ENCODE measurements at places on chromosomes 7 and 10. TPM values are rescaled to one million over a fixed set of nuclear protein-coding genes. Genes with fewer than 3 reads are reported as not detected.

TMEM229A gene
- total RNA-seq = not detected

SLIT1 gene
- total RNA-seq = not detected

NEUROG3 gene
- not detected for total RNA-seq

ABCF2 gene
- 43.0 TPM for total RNA-seq

DNA sequence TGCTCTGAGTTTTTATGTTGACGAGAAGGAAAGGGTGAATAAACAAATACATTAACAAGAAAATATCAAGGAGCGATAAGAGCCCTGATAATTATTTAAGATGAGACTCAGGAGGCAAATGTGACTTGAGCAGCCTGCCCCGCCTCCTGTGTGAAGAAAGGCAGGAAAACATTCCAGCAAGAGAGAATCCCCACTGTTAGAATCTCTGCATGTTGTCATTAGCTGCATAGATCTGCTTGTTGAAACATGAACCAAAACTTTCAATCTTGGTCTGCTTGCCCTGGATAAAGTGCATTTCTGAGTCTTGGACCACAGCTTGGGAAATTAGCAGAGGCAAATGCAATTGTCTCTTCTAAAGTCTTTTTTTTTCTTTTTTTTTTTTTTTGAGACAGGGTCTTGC lies 120.0 kb downstream of the DPP6 start:
- H3K36me3 ChIP-seq = no peaks in the 10 kb centered on the region
- no peak overlapping the region for H3K27ac ChIP-seq
- H3K4me1 ChIP-seq = no peaks in the 10 kb centered on the region
- H3K27me3 ChIP-seq = no peaks in the 10 kb centered on the region
- no peak for DNase-seq

- no peaks in the 10 kb centered on the region for H3K4me1 ChIP-seq
- no peaks in the 10 kb centered on the region for H3K36me3 ChIP-seq
- no peak overlapping the region for H3K4me3 ChIP-seq
- no peak overlapping the region for H3K27ac ChIP-seq
- peaks cover 46% of the 10 kb centered on the region for H3K27me3 ChIP-seq
Measured at GRCh38 chr10:43118631-43119415, 19.4 kb upstream of the CSGALNACT2 start.
